ENCODE measurements at places on chromosomes 7 and 10.

DNA sequence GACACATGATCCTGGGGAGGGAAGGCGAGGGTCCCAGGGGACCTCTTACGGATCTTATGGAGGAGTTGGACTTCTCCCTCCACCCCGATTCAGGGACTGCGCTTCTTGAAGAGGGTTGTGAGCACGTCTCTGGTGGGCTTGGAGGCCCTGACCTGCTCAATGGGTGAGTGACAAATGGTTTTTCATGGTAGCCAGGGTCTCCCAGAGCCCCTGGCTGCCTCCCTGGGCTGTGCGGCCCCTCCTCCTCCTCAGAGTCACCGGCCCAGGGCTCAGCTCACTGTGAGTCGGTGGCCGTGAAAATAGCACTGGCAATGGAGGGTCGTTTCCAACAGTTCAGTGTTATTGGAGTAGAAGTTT lies 26.6 kb downstream of the INPP5A start:
- no peak for DNase-seq

GRCh38 chr7:81410471-81411117 lies 359.3 kb downstream of the HGF start:
- no peak for DNase-seq

- DNase-seq = no peak
These were observed 202.5 kb downstream of the REEP3 start for GRCh38 chr10:63723741-63724140.

GRCh38 chr10:72375173-72375572 lies 20.5 kb upstream of the DNAJB12 start:
- no peak for DNase-seq

- DNase-seq = peak; percentile 71
These were observed 90.6 kb downstream of the PIP4K2A start for GRCh38 chr10:22623633-22624253.

DNA sequence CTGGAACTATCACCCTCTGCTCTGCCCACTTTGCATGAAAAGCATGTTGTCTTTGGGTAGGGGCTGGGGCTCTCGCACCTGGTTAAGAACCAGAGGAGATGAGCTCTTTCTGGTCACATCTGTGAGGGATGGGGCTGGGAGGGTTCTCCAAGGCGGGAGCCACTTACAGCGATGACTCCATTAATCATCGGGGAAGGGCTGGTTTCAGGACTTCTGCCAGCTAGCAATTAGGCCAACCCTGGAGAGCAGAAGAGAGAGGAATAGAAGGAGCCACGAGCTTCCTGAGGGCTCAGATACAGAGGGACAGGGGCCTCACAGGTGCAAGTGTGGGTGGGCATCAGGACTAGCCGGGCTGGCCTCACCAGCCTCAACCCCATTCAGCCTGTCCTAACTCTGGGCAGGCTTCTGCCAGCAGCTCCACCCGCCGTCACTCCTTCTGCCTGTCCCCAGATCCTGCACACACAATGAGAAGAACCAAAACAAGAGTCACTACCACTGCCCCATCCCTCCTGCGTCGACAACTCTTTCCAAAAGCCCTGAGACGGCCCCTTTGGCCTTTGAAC lies 8.4 kb downstream of the AQP1 start:
- no peak for DNase-seq

DNA sequence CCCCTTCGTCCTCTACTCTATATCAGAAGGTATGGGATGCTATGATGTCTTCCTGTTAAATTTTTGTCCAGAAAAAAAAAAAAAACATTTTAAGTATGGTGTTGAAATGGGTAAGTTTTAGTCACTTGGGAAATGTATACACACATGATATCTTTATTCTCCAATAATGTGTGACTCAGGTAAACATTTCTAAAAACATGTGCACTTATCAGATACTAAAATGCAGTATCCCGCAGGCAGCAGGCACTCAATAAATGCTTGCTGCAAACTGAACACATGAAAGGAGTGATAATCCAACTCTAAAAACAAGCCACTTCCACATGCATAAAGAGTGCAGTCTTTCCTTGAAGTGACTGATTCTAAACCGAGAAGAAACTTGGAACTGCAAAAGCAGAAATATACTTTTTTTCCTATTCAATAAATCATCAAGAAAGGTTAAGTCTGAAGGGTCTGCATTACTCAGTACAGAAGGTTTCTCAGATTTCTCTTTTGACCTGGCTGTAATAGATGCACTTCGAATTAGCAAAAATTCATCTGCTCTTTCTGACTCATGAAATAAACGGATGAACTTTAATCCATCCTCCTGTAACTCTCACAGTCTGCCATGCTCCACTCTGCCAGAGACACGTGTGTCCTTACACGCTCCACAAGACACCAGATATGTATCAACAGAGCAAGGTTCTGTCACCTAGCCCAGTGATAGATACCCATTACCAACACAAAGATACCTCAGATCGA lies 84.0 kb downstream of the HIPK2 start:
- no peak for DNase-seq

DNA sequence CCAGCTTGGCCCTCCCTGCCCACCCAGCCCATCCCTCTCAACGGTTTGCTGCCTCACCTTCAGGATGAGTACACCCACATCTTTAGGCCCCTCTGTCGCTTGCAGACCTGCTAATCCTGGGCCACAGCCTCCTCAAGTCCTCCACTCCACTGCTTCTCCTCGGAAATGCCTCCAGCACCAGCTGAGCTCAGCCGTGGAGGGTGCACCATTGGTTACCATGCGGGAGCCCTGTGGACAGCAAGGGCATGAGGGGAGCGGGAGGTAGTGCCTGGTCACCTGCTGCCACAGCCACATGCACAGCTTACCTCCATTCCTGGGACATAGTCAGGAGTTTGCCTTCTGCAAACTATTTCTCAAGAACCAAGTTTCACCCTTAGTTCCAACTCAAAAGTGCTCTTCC lies 286.3 kb upstream of the ZMIZ1 start:
- no peak for DNase-seq

GRCh38 chr7:141306081-141306480 lies 232.2 kb downstream of the TMEM178B start:
- DNase-seq = no peak

- no peak for DNase-seq
These were observed 83.7 kb downstream of the MBL2 start for GRCh38 chr10:52688899-52689298.

DNA sequence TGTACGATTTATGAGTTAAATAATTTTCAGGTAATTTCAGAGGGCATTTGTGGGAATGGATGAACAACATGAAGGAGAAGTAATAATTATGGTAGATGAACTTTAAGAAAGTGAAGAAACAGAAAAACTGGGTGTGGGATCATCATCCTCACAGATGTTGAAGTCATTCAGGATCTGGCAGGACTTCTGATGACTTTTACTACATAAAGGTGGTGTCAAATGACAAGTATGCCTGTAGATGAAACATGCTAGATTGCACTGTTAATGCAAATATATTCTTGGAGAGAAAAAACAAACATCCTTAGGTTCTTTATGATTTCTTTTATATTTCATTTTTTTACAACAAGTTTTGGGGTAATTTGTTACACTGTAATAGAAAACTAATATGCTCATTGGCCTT lies 230.2 kb downstream of the PCLO start:
- DNase-seq = no peak

DNA sequence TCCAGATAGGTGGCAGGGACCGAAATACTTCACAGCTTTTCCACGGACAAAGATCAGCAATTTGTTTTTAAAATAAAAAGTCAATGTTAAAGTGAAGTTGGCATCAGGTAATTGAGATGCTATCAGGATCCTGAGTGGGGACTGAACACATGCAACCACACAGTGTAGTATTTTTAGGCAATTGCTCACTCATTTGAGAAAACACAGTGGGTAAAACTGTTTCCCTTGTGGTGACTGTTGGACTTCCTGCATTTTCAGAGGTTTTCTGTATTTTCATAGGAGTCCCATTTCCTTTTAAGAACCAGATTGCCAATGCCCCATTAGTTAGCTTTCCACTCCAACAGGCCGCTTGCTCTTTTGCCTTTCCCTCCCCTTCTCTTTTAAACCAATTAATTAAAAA lies 159.5 kb upstream of the ZNF32 start:
- DNase-seq = peak; percentile 48

- DNase-seq = no peak
These were observed 105.0 kb downstream of the OTUD1 start for GRCh38 chr10:23543691-23544380.

DNA sequence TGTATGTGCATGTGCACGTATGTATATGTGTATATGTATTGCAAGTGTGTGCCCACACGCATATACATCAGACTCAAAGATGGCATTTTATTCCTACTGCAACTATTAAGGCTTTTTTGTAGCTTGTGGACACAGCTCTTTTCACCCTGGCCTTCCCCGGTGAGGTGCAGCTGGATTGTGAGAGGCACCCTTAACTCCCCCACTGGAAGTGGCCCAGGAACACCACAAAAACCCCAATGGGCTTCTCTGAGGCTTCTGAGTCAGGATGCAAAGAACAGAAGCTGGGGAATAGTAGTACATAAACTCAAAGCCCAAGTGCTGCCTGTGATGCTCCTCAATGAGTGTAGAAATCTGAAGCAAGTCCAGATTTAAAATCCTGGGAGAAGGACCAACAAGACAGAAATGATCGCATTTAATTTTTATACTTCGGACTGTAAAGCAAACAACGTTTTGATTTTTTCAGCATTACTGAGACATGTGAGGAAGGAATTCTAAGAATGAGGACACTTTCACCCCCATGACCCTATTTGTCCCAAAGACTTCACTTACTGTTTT lies 369.2 kb upstream of the MGMT start:
- DNase-seq = peak; percentile 39

- DNase-seq = no peak
These were observed 38.9 kb downstream of the SH3PXD2A start for GRCh38 chr10:103816431-103816830.

DNA sequence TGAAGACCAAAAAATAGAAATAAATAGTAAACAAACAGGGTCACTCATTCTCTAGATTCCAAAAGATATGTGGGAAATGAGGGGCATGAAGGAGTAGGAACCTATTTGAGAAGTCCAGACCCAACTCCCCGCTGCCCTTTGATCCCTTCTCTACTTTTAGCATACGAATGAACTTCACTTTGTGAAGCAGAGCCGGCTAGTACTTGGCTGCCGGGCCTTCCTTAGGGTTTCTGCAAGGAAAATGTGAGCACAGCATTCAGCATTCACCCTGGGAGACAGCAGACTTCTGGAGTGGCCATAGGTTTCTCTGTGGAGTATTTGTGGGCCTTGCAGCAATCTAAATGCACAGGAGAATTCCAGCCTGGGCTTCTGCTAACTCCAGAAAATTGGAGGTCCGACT lies 76.3 kb upstream of the PRKAR2B start:
- DNase-seq = no peak

GRCh38 chr10:773562-774161 lies 84.2 kb upstream of the DIP2C start:
- DNase-seq = no peak
